Stimulated activated CD4-positive, alpha-beta T cell treated with anti-CD3 and anti-CD28 coated beads, Interleukin-12 subunit alpha, Interleukin-12 subunit beta, amount 100 ng/mL, for 48 hours (primary cell): ENCODE measurements at places on chromosomes 3 and 15.
A peak's percentile ranks its signal among the peaks of the same experiment; 100 is the strongest.

DNA sequence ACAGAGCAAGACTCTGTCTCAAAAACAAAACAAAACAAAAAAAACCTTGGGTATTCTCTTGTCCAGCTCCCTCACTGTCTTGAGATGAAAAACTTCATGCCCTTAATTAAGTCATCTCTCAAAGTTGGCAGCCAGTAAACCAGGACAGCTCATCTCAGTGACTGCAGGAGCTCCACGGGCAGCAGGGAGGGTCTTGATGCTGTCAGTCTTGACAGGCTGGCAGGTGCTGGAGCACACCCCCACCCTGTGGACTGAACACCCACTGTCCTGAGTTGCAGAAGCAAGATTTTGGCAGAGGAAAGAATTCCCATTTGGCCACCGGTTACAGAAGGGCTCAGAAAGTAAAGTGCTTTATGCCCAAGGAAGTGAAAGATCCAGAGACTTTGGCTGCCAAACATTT is 8.0 kb downstream of the DNAJA4 start:
- DNase-seq, result no peak

GRCh38 chr15:39124553-39125171 is 456.2 kb upstream of the THBS1 start:
- no peak for DNase-seq

- no peak for DNase-seq
Measured at GRCh38 chr3:126210606-126211005, 30.2 kb upstream of the ALDH1L1 start.

- peak; percentile 33 for DNase-seq
Measured at GRCh38 chr15:74901612-74902063, 5.0 kb downstream of the FAM219B start.

- no peak for DNase-seq
Measured at GRCh38 chr3:58029842-58030584, 21.8 kb downstream of the FLNB start.

GRCh38 chr3:131731709-131732108 is 228.9 kb upstream of the MRPL3 start:
- peak; percentile 8 for DNase-seq

DNA sequence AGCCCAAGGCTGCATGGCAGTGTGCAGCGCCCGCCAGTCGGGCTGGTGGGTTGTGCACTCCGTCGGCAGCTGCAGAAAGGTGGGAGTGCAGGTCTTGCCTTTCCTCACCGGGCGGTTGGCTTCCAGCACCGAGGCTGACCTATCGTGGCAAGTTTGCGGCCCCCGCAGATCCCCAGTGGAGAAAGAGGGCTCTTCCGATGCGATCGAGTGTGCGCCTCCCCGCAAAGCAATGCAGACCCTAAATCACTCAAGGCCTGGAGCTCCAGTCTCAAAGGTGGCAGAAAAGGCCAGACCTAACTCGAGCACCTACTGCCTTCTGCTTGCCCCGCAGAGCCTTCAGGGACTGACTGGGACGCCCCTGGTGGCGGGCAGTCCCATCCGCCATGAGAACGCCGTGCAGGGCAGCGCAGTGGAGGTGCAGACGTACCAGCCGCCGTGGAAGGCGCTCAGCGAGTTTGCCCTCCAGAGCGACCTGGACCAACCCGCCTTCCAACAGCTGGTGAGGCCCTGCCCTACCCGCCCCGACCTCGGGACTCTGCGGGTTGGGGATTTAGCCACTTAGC is 4.3 kb downstream of the ISL2 start:
- no peak for DNase-seq

GRCh38 chr3:54621184-54621583 is 306.7 kb downstream of the LRTM1 start:
- no peak for DNase-seq

- peak; percentile 42 for DNase-seq
Measured at GRCh38 chr3:38805765-38806386, 10.1 kb downstream of the SCN10A start.

- DNase-seq, result no peak
Measured at GRCh38 chr15:58527573-58528187, 95.9 kb downstream of the LIPC start.

GRCh38 chr15:89340573-89340972 is 5.9 kb upstream of the POLG start:
- no peak for DNase-seq
